ENCODE measurements at places on chromosomes 2 and 18.

GRCh38 chr2:210839450-210839849, 283.1 kb downstream of the CPS1 start:
- no peak for DNase-seq

DNA sequence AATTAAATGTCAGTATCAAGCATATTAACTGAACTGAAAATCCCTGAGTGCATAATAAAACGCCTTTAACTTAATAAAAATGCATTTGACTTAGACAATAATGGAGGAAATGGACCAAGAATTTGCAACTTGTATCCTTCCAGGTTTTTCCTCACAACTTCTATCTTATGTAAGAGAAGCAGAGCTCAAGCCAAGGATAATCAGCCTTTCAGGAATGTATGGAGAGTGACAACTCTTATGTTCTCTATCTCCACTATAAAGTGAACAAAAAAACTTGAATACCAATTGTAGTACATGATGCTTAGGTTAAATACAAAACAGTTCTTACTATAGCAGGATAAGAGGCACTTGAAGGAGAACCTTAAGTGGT, 64.8 kb upstream of the CYP26B1 start:
- DNase-seq: no peak

- DNase-seq: no peak
Observed at GRCh38 chr2:9050122-9050809, 46.8 kb upstream of the MBOAT2 start.

DNA sequence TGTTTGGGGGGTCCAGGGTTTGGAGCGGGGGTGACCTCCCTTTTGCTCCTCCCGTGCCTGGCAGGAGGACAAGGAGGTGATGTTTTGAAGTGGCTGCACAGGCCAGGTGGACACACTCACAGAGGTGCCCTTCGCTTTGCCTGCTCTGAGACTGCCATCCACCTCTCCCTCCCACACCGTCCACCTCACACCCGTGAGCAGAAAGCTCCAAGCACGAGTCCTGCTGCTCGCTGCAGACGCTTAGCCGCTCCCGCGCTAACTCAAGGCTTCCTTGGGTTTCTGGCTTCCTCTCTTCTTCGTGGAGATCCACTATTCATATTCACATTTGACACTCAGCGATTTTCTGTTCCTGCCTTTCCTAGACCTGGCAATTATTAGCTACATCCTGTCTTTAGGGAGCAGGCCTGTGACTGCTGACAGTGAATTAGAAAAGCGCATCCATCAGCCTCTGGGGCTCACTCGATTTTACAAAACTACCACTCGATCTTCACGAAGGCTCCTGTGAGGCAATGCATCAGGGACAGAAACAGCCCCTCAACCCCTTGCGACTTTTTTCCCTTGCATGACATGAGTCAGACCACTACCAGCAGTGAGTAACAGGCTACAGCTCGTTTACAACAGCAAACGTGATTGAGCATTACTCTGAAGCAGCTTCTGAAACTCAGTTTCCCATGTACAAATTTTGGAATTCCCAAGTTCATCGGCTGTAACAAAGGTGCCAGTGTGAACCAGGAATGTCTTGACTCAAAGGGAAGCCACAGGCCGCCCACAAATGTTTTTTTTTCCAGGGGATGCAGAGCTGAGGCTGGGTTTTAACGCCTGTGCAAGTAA, 238.7 kb upstream of the SOX11 start:
- no peak for DNase-seq

DNA sequence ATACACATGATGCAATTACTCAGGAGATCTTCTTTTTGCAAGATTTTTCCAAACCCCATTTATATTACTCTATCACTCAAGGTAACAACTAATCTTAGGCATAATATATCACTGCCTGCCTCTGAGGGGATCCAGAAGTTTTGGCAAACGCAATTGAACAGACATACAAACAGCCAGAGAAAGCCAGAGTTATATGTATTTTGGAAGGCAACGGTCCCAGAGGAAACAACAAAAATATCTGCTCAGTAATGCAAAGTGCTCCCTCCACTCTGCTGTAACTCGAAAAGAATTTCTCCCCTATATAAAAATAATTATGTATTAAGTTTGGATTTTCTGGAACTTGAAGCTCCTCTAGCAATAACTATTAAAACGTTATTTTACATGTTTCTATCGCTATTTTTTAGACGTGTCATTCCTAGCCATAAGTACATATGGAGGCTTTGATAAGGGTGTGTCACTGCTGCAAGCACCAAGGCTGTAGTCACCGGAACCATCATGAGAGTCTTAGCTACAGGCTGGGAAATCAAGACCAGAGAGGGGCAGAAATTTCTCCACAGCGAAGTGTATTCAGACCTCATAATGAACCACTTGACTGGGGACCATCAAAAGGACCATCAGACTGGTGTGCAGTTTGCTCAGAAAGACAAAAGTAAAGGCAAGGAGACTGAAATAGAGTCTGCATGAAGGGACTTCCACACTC, 3.7 kb upstream of the GKN1 start:
- no peak for DNase-seq

DNA sequence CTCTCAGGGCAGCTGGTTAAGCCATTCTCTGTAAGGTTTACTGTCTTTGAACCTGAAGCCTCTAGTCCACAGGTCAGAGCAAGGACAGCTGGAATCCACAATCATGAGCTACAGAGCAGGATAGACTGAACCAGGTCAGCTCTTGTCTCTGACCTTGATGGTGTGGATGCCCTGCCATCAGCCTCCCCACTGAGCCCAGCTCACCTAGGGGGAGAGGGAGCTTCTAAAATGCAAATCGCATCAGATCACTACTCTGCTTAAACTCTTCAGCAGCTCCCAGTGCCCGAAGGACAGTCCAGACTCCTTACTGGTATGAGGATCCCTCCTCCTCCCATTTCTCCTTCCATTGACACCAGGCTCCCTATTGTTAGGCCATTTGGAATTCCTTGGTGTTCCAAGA, 255.3 kb upstream of the CCDC68 start:
- DNase-seq: no peak

DNA sequence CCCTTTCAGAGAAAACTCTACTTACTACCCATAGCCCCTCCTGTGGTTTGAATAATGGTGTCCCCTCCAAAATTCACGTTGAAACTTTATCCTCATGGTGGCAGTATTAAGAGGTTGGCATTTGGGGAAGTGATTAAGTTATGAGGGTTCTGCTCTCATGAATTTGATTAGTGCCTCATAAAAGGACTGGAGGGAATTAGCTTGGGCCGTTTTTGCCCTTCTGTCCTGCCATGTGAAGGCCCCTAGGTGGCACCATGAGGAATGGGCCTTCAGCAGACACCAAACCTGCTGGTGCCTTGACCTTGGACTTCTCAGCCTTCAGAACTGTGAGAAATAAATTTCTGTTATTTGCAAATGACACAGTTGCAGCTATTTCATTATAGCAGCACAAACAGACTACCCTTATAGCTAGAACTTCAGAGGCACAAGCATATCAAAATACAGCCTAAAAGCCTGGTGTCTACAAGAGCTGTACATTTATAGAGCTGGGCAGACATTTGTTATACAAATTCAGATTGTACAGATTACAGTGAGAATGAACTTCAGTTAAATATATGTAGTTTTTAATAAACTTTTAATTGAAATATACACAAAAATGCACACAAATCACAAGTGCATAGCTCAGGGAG, 2.6 kb upstream of the PTPN2 start:
- DNase-seq: no peak

DNA sequence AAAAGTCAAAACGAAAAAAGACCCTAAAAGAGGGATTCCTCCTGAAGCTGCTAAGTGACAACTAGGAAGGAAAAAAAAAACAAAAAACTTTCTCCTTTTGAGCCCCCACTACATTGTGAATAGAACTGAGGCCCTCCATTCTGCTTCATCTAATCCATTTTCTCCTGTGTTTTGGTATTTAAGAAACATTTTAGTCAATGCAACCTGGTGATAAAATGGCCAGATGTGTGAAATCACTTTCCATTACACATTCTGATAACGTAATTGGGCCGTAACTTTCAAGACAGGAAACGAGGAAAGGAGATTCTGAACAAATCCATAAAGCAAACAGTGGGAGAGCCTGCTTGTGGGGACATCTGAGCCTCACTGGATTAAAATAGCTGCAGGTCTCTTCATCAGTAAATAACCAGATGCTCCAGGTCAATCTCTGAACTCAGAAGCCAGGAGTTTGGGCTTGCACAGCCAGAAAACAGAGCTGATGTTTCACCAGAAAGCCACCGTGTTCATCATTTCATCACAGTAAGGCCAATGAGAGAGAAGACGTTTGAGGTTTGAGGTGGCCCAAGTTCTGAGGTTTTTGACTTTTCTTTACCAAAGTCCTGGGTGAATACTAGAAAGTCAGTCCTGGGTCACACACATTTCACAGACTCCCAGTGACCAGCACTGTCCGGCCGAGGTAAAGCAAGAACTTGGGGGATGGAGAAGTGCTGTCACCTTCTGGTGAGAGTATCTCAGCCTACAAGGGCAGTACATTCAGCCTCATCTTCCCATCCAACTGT, 47.8 kb downstream of the TGFA start:
- no peak for DNase-seq

DNA sequence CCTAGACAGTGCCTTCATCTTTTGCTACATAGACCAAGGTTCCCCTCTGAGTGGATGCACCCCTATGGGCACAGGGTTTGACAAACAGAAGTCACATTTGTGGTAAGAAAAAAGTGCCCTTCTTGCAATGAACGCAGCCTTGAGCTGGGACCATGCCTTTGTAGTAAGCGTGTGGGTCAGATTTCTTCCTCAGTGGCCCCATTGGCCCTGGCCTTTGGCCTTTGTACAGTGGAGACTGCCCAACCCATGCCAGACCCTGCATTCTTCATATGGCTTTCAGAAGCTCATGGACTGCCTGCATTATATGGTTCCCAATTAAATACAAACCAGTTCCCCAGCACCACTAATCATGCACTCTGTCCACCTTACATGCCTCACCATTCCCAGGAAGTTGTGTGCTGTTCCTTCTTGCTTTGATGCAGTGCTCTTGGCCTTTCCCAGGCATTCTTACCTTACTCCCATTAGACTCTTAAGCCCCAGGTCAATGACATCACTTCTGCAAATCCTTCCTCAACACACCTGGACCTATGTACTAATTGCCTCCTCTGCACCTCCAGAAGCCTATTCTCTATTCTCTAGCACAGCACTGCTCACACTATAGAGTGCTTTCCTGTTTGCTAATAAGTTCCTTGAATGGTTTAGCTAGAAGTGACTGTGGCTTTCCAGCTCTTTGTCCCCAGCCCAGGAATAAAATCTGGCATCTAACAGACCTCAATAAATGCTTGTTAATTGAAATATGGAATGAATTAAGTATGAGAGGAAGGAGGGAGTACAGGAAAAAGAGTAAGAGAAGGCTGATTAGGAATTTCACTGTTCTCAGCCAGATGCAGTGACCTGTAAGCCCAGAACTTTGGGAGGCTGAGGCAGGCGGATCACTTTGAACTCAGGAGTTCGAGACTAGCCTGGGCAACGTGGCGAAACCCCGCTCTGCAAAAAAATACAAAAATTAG, 60.2 kb downstream of the TMEM247 start:
- DNase-seq: no peak

DNA sequence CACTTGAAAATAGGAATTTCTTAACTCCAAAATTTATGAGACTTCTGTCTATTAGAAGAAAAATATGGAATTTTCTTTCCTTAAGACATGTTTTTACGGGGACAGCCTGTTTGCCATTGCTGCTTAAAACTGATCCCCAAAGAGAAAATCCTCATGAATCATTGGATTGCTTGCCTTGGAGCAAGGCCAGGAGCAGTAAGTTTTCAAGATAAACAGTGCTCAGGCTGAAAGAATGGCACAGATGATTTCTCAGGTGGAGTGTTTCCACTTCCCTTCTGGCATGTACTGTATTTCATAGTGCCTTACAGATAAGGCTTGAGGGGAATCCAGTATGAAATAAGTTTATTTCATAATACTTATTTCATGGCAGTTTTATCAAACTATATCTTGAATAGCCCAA, 74.3 kb upstream of the MMADHC start:
- DNase-seq: no peak

GRCh38 chr18:59148192-59148591, 8.5 kb downstream of the SEC11C start:
- DNase-seq: no peak

GRCh38 chr18:49833814-49834213, 20.5 kb upstream of the ACAA2 start:
- no peak for DNase-seq

- DNase-seq: no peak
Observed at GRCh38 chr18:837922-838321, 25.9 kb upstream of the YES1 start.

- no peak for DNase-seq
Observed at GRCh38 chr2:69111076-69111475, 98.1 kb downstream of the ANTXR1 start.

DNA sequence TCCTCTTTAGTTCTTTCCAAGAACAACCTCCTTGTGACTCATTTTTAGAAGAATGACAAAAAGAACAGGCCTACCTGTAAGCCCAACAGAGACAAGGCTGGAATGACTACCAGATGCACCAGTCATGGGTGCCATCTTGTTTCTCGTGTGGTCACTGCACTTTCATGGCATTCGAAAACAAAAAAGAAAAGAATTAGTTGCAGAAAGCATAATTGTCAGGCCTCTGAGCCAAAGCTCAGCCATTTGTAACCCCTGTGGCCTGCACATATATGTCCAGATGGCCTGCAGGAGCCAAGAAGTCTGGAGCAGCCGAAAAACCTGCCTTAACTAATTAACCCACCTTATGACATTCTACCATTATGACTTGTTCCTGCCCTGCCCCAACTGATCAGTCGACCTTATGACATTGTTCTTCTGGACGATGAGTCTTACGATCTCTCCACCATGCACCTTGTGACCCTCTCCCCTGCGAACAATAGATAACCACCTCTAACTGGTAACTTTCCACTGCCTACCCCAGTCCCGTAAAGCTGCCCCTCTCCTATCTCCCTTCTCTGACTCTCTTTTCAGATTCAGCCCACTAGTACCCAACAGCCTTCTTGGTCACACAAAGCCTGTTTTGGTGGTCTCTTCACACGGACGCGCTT, 13.9 kb upstream of the BUB1 start:
- DNase-seq: no peak

- DNase-seq: no peak
Observed at GRCh38 chr2:222280795-222281194, 18.0 kb downstream of the PAX3 start.

- peak; percentile 9 for DNase-seq
Observed at GRCh38 chr2:113755835-113756354, 547 bp downstream of the SLC35F5 start.

- no peak for DNase-seq
Observed at GRCh38 chr2:197997083-197997541, 192.7 kb downstream of the PLCL1 start.

DNA sequence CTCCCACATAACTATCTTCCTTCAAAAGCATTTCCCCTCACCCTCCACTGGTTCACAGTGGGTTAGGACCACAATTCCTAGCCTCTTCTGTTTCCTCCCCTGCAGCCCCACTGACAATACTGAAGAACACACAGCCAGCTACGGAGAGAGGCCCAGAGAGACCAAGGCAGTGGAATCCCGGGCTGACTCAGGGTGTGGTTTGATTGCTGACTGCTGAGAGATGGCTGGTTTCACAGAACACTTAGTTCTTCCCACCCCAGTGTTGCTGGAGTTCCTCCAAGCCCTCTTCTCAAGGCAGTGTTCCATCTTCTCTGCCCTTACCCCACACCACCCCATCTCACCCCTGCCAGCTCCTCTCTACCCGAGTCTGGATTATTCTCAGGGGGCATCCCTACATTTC, 43.3 kb upstream of the ZFP36L2 start:
- DNase-seq: no peak

GRCh38 chr2:96945014-96945413, 41.4 kb downstream of the FAM178B start:
- DNase-seq: no peak

- no peak for DNase-seq
Observed at GRCh38 chr2:138298120-138298814, 203.3 kb upstream of the SPOPL start.

- DNase-seq: no peak
Observed at GRCh38 chr2:11022064-11022463, 110.3 kb downstream of the KCNF1 start.

Data from T follicular helper cell (primary cell).